ENCODE measurements at places on chromosomes 16 and 17.

GRCh38 chr17:56913353-56913866, 439 bp downstream of the TRIM25 start:
- DNase-seq, result no peak

DNA sequence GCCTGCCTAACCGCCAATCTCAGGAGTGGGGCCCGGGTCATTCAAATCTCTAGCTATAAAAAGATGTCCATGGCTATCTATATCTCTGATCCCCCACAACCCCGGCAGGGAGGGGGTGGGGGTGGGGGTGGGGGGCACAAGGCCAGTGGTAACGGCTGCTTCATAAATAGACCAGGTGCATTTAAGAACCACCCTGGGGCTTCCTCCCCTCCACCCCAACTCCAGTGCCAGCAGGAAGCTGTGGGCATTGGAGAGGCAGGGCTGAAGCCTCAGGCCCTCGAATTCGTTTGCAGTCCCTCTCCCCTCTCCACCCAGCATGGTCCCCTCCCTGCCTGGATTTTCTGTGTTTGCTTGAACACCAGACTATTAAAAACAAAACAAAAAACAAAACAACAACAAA, 56.0 kb downstream of the RAP1GAP2 start:
- DNase-seq, result no peak

- DNase-seq, result no peak
Measured at GRCh38 chr17:71464241-71464640, 656.6 kb upstream of the SOX9 start.

GRCh38 chr17:83149029-83149725, 69.8 kb downstream of the METRNL start:
- DNase-seq, result no peak

GRCh38 chr17:74542727-74543383, 3.1 kb downstream of the CD300C start:
- DNase-seq, result no peak

DNA sequence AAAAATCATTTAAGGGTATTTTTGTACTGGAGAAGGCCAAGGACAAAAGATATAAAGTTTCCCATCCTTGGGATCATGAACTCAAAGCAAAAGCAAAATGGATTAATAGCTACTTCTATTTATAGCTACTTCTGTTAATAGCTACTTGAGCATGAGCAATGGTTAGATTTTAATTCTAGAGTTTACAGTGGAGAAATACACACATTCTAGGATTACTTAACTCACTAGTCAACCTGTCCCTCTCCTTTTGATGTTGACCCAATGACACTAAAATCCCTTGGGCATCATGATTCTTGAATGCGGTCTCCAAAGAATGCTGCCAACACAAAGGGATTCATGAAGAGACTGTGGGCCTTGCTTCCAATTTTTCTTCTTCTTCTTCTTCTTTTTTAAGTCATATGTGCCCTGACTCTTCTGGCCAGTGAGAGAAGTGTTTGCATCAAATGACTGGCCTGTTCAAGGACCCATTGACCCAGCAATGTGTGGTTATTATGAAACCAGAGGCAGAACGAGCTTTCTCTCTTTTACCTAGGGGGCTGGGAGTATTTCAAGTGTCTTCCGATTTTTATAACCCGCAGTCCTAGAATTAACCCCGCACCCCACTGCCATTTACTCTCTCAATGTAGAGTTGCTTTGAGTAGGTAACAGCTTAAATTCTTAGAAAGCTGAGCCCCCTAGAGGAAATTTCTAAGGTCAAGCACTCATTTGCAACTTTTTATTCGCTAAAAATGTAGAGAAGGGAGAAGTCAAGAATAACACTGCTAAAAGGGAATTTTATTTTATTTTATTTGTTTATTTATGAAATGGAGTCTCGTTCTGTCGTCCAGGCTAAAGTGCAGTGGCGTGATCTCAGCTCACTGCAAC, 34.6 kb downstream of the OTOA start:
- no peak for DNase-seq

- DNase-seq, result no peak
Measured at GRCh38 chr17:19868079-19868395, 301 bp upstream of the ULK2 start.

GRCh38 chr17:70934835-70935234, 765.5 kb downstream of the KCNJ2 start:
- DNase-seq, result no peak

DNA sequence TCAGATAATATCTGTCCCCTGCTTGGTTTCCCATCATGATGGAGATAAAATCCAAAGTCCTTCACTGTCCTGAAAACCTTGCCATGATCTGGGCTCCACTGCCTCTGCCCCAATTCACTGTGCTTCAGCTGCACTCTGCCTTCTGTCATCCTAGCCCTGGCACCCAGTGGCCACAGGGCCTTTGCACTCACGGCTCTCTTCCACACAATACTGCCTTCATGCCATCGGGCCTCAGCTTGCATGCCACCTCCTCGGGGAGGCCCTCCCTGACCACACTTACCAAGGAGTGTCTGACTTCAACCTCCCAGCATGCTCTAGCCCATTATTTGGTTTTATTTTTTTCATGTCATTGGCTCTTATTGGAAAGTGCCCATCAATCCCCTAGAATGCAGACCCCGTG, 146.1 kb downstream of the C16orf78 start:
- no peak for DNase-seq

- no peak for DNase-seq
Measured at GRCh38 chr17:9943343-9943742, 38.3 kb upstream of the RCVRN start.

DNA sequence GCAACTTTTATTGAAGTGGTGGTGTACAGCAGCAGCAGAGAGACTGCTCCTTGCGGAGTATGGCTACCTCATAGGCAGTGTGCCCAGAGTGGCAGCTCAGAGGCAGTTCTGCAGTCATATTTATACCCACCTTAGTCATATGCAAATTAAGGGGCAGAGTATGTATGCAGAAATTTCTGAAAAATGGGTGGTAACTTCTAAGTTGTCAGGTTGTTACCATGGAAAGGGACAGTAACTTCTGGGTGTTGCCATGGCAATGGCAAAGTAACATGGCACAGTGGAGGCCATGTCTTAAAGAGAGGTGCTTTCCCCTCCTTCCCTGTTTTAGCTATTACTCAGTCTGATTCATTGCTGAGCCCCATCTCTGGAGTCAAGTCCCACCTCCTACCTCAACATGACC, 53.4 kb downstream of the MEOX1 start:
- no peak for DNase-seq

DNA sequence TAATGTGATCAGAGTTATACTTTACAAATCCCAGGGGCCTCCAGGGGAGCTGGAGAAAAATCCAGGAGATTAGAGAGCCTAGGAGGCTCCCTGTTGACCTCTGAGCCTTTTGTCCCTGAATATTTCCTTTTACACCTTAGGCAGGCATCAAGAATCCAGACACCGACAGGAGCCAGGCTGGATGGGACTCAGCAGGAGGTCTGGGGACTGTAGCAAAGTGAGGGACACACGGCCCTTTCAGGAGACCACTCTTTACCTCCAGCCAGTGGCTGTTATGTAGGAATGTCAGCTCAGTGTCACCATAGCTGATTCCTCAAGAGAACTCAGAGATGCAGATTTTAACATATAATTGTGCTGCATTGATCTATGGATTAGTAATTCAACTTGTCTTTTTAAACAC, 198.4 kb downstream of the SHISA9 start:
- DNase-seq, result no peak

GRCh38 chr16:28597692-28598261, 927 bp upstream of the SULT1A2 start:
- no peak for DNase-seq

Data from BJ (cell line).